H9 (cell line): ENCODE measurements at places on chromosomes 7 and 10.
A peak's percentile ranks its signal among the peaks of the same experiment; 100 is the strongest.

DNA sequence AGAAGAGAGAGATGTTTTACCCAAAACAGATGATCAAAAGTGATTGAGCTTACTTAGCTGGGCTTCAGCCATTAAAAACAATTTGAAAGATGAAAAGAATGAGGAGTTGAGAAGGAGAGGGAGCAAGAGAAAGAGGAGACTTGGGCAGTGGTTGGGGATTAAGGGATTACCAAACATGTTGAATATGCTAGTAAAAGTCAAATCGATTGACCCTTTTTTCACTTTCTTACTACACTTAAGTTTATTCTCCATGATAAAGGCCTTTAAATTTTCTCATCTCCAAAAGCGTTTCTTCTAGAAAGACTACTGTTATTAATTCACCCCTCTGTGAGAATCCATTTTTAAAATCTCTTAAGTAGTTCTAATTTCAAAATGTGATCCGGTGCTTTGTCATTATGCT is 1254.0 kb upstream of the PHF14 start:
- no peak overlapping the region for H3K27ac ChIP-seq
- no peaks in the 10 kb centered on the region for H3K27me3 ChIP-seq
- H3K36me3 ChIP-seq, result no peaks in the 10 kb centered on the region
- no peak for DNase-seq
- H3K4me3 ChIP-seq, result no peak overlapping the region

GRCh38 chr7:75639071-75639885 is 99.5 kb downstream of the HIP1 start:
- H3K27ac ChIP-seq, result peak overlapping the region; percentile 83
- peak; percentile 78 for DNase-seq
- peaks cover 5% of the 10 kb centered on the region; the same call in 1 of the 2 replicates for H3K4me1 ChIP-seq

DNA sequence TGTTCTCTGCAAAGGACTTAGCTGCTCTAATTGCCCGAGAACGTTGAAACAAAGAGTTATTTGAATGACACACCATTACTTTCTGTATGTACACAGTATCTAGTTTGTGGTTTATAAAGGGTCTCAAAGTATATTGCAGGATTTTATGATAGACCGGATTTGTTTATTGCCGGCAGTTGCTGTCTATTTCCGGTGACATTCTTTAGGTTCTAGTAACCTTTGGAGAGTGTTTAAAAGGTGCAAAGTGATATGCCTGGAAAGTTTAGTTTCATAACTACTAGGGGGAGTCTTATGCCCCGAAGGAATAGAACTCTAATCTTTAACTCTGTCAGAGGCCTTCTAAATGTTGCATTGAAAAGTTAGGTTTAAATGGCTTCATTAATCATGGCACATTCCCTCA is 63.8 kb downstream of the PAPSS2 start:
- no peaks in the 10 kb centered on the region for H3K4me1 ChIP-seq
- H3K27ac ChIP-seq, result no peak overlapping the region
- no peaks in the 10 kb centered on the region for H3K36me3 ChIP-seq
- H3K27me3 ChIP-seq, result no peaks in the 10 kb centered on the region

GRCh38 chr10:69800109-69800508 is 1.6 kb upstream of the COL13A1 start:
- peak; percentile 76 for DNase-seq
- no peak overlapping the region; the same call in 1 of the 2 replicates for H3K4me3 ChIP-seq
- no peaks in the 10 kb centered on the region; the same call in 2 of the 3 replicates for H3K36me3 ChIP-seq
- peaks cover 6% of the 10 kb centered on the region; the same call in 1 of the 2 replicates for H3K4me1 ChIP-seq
- H3K27ac ChIP-seq, result no peak overlapping the region

DNA sequence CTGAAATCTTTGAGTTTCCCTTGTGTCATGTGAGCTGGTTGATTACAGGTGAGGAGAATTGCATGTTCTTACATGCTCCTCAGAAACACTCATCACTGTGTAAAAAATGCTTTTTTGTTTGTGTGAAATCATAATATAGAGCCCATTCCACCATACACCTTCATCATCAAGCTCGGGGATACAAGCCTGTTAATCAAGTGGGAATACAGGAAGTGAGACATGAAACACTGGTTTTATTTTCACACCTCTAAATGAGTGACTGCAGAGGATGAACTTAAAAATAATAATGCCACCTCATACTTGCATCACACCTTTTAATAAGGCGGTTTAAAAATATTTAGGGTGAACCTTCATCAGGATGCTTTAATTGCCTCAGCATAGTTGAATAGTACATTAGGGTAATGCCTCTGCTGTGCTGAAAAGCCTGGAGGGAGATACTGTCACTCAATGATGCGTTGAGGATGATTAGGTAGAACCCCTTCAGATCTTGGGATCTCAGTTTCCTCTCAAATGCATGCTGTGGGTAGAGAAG is 164.6 kb downstream of the AUTS2 start:
- H3K4me1 ChIP-seq, result no peaks in the 10 kb centered on the region
- H3K36me3 ChIP-seq, result no peaks in the 10 kb centered on the region
- no peak overlapping the region for H3K27ac ChIP-seq

- H3K4me3 ChIP-seq, result no peak overlapping the region
- peaks cover 14% of the 10 kb centered on the region for H3K36me3 ChIP-seq
- H3K4me1 ChIP-seq, result no peaks in the 10 kb centered on the region
- H3K27ac ChIP-seq, result no peak overlapping the region
- H3K27me3 ChIP-seq, result peaks cover 25% of the 10 kb centered on the region; the same call in 1 of the 2 replicates
Measured at GRCh38 chr7:42099066-42099465, 137.9 kb downstream of the GLI3 start.

DNA sequence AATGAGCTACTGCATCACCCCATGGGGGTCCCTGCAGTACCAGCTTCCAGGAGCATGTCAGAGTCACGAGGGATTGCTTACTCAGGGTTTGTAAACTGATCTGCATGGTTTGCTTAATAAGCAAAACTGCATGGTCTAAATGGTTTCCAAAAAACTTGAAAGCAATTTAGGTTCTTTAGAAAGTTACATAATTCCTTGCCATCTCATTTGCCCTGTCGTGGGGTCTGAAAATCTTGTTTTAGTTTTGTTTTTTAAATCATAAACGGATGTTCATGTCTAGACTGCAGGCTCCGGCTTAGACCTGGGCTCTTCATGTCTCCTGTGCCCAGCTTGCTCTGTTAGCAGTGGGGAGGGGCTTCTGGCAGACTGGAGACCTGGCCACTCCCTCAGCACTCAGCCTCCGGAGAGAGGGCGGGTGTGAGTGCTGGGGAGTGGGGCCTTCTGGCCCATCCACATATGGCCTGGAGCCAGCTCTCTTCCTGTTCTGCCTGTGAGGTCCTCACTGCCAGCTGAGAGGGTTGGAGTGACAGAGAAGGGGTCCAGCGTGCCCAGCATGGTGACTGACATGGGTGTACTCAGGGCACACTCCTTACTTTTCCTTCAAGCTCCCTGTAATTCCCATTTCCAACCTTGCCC is 17.5 kb downstream of the PRF1 start:
- no peaks in the 10 kb centered on the region for H3K27me3 ChIP-seq
- no peak overlapping the region for H3K4me3 ChIP-seq
- no peak overlapping the region for H3K27ac ChIP-seq
- peak; percentile 91 for DNase-seq

GRCh38 chr10:128877936-128878335 is 589.1 kb upstream of the MGMT start:
- H3K27me3 ChIP-seq, result no peaks in the 10 kb centered on the region
- H3K36me3 ChIP-seq, result no peaks in the 10 kb centered on the region
- H3K4me3 ChIP-seq, result no peak overlapping the region
- no peak overlapping the region for H3K27ac ChIP-seq
- DNase-seq, result no peak

DNA sequence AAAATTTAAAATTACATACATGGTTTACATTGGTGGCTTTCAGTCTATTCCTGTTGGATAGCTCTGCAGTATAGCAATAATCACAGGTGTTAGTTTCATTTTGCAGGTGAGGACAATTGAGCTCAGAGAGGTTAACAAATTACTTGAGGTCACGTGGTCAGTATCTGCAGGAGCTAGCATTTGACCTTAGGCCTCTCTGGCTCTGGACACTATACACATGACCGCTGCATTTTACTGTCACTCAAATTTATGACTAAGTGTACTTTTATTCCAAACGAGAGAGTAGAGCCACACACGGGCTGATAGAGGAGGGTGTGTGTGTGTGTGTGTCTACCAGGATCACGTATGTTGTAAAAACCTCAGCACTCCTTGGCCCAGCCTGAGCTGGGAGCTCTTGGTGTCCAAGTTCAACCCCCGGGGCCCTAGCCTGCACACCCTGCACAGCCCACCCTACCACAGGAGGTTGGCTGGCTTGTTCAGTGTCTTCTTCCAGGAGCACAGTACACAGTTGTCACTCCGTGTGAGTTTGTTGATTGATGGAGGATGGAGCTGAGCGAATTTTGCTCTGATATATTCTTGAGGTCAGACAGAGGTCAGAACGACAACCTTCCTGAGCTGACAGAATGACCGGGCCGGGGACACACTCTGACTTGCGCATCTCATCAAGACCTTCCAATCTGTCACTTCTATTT is 272.7 kb downstream of the GFRA1 start:
- peaks cover 5% of the 10 kb centered on the region; the same call in 1 of the 2 replicates for H3K4me1 ChIP-seq
- H3K27ac ChIP-seq, result no peak overlapping the region
- H3K27me3 ChIP-seq, result peaks cover 4% of the 10 kb centered on the region
- H3K4me3 ChIP-seq, result no peak overlapping the region

- H3K27me3 ChIP-seq, result no peaks in the 10 kb centered on the region
- no peaks in the 10 kb centered on the region; the same call in 1 of the 2 replicates for H3K36me3 ChIP-seq
- H3K27ac ChIP-seq, result no peak overlapping the region
Measured at GRCh38 chr7:55413442-55413841, 48.3 kb downstream of the LANCL2 start.

- H3K36me3 ChIP-seq, result no peaks in the 10 kb centered on the region
- H3K4me3 ChIP-seq, result no peak overlapping the region
- H3K27ac ChIP-seq, result no peak overlapping the region
- peaks cover 4% of the 10 kb centered on the region; the same call in 1 of the 2 replicates for H3K4me1 ChIP-seq
Measured at GRCh38 chr10:11339660-11340059, 271.8 kb downstream of the USP6NL start.

- H3K27ac ChIP-seq, result no peak overlapping the region
- no peaks in the 10 kb centered on the region for H3K27me3 ChIP-seq
- no peaks in the 10 kb centered on the region; the same call in 1 of the 2 replicates for H3K4me1 ChIP-seq
- no peaks in the 10 kb centered on the region; the same call in 2 of the 3 replicates for H3K36me3 ChIP-seq
Measured at GRCh38 chr7:133300811-133301210, 47.9 kb downstream of the EXOC4 start.

DNA sequence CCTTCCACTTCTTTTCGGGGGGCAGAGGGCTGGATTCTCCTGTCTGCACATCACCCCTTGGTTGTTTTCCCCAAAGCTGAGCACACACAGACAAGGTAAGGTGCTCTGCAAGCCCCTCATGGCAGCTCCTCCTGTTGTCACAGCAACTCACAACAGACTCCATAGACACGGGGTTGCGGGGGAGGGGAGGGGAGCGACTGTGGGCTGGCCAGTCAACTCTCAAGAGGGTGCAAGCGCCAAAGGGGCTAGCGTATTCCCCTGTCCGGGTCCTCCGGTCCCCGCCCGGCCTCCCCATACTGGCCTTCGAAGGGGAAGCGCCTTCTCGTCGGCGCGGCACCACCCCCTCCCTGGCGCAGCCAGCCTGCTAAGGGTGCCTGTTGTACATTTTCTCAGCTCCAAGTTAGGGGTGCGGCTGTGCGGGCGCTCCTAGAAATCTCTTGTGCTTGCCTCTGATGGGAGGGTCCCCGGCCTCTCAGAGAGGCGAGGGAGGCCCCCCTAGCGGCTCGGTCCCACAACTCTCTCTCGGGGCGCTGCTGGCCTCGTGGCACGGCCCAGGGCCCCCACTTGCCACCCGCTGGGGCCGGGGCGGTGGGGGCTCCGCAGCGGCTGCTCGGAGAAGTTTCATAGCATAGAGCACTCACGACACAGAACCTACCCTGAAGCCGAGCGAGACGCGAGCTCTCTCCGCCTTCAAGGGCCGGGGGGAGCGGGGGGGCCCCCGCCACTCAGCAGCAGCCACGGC is 498 bp downstream of the RHOBTB1 start:
- H3K4me1 ChIP-seq, result no peaks in the 10 kb centered on the region
- H3K36me3 ChIP-seq, result no peaks in the 10 kb centered on the region
- H3K27ac ChIP-seq, result no peak overlapping the region
- peak overlapping the region; percentile 84 for H3K4me3 ChIP-seq
- DNase-seq, result peak; percentile 83

- no peaks in the 10 kb centered on the region for H3K36me3 ChIP-seq
- DNase-seq, result no peak
- no peaks in the 10 kb centered on the region for H3K4me1 ChIP-seq
- no peak overlapping the region for H3K4me3 ChIP-seq
Measured at GRCh38 chr10:8416760-8417159, 362.3 kb downstream of the GATA3 start.

DNA sequence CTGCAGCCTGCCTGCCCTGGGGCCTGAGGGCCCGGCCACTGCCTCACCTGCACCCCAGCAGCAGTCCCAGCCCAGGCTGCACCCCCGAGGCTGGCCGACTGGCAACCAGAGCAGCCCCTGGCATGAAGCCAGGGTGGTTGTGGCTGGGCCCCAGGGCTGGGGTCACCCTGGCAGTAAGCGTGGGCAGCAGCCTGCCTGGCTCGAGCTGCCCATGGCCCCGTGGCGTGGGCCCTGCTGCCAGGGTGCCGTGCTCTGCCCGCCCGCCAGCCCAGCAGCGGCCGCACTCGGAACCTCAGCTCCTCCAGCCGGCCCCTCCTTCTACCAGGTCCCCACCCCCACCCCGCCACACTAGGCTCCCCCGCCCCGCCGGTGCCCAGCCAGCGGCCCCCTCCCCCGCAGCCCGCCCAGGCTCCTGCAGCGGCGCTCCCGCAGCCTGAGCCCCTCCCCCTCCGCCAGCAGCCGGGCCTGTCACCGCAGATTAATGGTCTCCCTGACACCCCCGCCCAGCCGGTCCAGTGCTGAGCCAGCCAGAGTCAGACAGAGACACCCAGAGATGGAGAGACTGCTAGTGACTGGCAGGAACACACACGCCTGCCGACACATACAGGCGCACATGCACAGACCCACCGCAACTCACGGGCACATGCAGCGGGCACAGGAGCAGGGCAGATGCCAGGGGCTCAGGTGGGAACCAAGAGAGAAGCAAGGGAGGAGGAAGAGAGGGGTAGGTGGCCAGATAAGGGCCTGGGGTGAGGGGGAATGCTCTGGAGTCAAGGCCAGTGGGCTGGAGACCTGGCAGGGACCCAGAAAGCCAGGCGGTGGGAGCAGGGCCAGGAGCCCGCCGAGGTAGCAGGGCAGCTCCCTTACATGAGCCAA is 22.4 kb downstream of the KCNH2 start:
- DNase-seq, result no peak
- H3K4me1 ChIP-seq, result no peaks in the 10 kb centered on the region
- H3K27ac ChIP-seq, result no peak overlapping the region
- no peaks in the 10 kb centered on the region for H3K36me3 ChIP-seq

- H3K27ac ChIP-seq, result no peak overlapping the region
- H3K4me1 ChIP-seq, result no peaks in the 10 kb centered on the region
- H3K4me3 ChIP-seq, result no peak overlapping the region
Measured at GRCh38 chr7:130697820-130698219, 11.5 kb upstream of the TSGA13 start.

DNA sequence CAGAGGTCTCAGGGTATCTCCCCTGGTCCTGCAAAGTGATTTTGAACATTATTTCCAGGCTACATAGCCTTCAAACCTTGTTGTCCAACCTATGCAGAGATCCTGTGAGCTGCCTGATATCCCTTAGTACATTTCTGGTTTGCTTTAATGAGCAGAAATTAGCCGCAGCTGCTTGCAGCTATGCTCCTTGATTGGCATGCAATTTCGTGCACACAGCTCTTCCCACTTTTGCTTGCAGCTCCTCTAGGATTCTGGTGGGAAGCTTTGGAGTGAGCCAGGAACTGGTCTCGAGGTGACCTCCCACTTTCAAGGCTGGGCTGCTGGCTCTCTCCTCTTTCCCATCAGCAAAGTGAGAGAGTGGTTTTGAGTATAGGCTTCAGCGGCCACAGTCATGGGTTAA is 45.8 kb downstream of the OAT start:
- H3K27me3 ChIP-seq, result no peaks in the 10 kb centered on the region
- H3K27ac ChIP-seq, result no peak overlapping the region
- no peak for DNase-seq
